ENCODE measurements at places on chromosomes 11 and 22. TPM values are rescaled to one million over a fixed set of nuclear protein-coding genes. Genes with fewer than 3 reads are reported as not detected.

The MN1 gene
- 0.39 TPM for total RNA-seq

GRCh38 chr22:35054064-35054463 is 11.9 kb upstream of the ISX start:
- no peaks in the 10 kb centered on the region for H3K27me3 ChIP-seq
- H3K4me3 ChIP-seq: no peak overlapping the region
- H3K36me3 ChIP-seq: no peaks in the 10 kb centered on the region
- no peak for DNase-seq
- H3K27ac ChIP-seq: no peak overlapping the region
- no peaks in the 10 kb centered on the region for H3K4me1 ChIP-seq

GRCh38 chr11:75656044-75656727 is 12.7 kb downstream of the MAP6 start:
- no peak for DNase-seq
- H3K27ac ChIP-seq: no peak overlapping the region
- H3K4me1 ChIP-seq: no peaks in the 10 kb centered on the region

GRCh38 chr22:36208914-36209313 is 7.3 kb upstream of the APOL4 start:
- no peaks in the 10 kb centered on the region for H3K36me3 ChIP-seq
- no peak overlapping the region for H3K4me3 ChIP-seq
- DNase-seq: no peak
- H3K4me1 ChIP-seq: peaks cover 31% of the 10 kb centered on the region
- no peak overlapping the region for H3K27ac ChIP-seq
- H3K27me3 ChIP-seq: no peaks in the 10 kb centered on the region
